ENCODE measurements at places on chromosomes 7 and 10.

- no peak for DNase-seq
Observed at GRCh38 chr10:26806557-26806956, 54.2 kb downstream of the ABI1 start.

- DNase-seq: no peak
Observed at GRCh38 chr10:105855791-105856190, 1214.7 kb downstream of the SORCS3 start.

DNA sequence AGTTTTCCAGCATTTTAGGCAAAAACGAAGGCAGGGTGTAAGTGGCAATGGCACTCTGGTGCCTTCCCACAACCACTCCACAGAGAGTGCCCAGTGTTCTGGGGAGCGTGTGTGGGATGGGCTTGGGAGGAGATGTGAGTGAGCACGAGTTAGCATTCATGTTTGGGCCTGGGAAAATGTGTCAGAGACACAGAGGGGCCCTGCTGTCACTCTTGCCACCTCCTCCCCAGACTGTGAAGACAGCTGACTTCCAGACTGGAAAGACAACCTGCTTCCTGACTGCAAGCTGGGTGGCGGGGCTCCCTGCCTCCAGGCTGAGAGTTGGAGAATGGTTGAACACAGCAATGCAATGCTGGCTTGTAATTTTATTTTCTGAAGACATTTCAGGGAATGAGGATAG, 454.5 kb upstream of the ZMIZ1 start:
- no peak for DNase-seq

DNA sequence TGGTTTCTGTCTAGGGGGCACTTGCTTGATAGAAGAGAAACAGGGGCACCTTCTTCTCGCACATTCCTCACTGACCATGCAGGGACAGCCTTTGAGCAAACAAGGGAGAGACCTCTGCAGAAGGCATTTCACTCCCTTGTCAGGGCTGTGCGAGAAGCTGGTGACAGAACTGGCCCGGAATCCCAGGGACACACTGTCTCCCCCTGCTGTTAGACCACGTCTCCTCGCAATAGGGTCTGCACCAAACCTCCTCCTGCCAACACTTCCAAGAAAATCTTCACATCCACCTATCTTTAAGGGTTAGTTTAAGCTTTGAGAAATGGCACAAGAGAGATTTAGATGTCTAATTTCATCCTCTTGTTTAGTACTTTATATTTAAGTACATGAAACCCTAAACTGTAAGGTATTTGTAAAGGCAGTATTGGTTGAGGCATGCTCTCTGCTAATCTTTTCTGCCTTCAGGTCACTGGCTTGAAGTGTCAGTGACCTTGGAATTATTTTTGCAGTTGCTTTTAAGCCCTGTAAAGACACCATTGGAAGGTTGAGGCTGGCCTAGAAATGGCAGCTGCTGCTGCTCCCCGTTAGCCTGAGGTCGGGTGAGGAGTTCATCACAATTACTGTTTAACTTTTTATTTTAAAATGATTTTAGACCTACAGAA, 37.0 kb downstream of the RBM20 start:
- DNase-seq: peak; percentile 39

GRCh38 chr10:73761781-73762180, 17.6 kb downstream of the SEC24C start:
- no peak for DNase-seq

Data from H54 (cell line).